ENCODE measurements at places on chromosomes 13 and 19. TPM values are rescaled to one million over a fixed set of nuclear protein-coding genes. Genes with fewer than 3 reads are reported as not detected.

Gene PLEKHA4
- total RNA-seq, result 7.6 TPM

Gene NCR1
- total RNA-seq, result 0.43 TPM

Gene ZNF585A
- 8.4 TPM for total RNA-seq

Gene REEP6
- total RNA-seq, result 1.8 TPM

Gene SHFL
- total RNA-seq, result 46.8 TPM

Gene GRIN2D
- 0.28 TPM for total RNA-seq

Gene SHD
- total RNA-seq, result not detected

Gene DHPS
- 92.9 TPM for total RNA-seq

Gene KLK5
- not detected for total RNA-seq

Gene WDR87
- total RNA-seq, result not detected

Gene CYSLTR2
- total RNA-seq, result 2.1 TPM

All from activated naive CD8-positive, alpha-beta T cell treated with anti-CD3 and anti-CD28 coated beads for 36 hours (primary cell).